WTC11 (cell line): ENCODE measurements at places on chromosomes 7 and 10.

DNA sequence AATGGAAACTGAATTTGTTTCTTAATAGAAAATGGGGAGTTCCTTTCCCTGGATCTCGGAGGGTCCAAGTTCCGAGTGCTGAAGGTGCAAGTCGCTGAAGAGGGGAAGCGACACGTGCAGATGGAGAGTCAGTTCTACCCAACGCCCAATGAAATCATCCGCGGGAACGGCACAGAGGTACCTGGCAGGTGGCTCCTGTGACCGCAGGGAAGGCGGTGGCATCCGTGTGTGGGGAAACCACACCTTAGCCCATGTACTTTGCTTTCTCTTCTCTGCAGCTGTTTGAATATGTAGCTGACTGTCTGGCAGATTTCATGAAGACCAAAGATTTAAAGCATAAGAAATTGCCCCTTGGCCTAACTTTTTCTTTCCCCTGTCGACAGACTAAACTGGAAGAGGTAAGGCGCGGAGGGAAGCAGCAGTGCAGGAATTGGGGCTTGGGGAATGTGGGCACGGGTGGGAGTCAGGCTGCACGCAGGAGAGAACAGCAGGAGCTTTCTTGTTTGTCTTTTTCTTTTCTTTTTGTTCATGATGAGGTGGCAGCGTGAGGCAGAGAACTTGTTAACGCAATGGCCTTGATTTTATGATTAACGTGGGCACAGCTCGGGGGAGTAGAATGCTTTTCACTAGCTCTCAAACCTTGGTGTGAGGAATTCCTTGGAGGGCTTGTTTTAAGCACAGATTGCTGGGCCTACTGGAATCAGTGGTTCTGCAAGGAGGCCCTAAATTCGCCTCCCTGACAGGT lies 12.8 kb downstream of the HKDC1 start:
- DNase-seq = no peak

GRCh38 chr10:609868-610545 lies 79.5 kb downstream of the DIP2C start:
- DNase-seq = no peak

DNA sequence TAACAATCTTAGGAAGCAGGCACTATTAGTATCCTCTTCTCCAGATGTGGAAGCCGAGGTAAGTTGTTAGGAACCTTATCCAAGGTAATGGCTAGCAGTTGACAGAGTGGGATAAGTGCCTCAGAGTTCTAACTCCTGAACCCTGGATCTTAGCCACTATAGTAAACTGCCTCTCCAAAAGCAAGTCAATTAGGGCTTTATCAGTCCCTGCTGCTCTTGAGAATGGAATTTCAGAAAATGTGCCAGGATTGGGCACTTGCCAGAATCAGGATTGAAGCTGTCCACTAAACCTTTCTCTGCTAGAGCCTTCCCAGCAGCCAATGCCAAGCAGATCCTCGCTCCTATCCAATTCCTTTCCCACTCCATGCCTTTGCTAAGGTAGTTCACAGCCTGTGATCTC lies 777.5 kb upstream of the POM121L12 start:
- DNase-seq = no peak

DNA sequence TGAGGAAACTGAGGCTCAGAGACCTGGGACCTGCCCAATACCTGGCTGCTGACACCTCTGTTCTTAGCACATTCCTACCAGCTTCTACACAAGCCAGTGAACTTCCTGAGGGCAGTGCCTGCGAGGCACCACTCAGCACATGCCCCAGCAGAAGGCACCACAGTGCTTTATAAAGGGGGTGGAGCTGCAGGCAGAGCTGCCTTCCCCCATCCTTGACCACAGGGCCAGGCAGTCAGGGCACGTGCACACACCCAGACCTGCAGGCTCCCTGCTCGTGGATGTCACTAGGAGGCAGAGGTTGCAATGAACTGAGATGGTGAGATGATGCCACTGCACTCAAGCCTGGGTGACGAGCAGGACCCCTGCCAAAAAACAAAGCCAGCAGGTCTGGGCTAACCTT lies 39.2 kb upstream of the TUBB8 start:
- DNase-seq = no peak

GRCh38 chr7:124208173-124208572 lies 175.3 kb upstream of the TMEM229A start:
- DNase-seq = no peak

DNA sequence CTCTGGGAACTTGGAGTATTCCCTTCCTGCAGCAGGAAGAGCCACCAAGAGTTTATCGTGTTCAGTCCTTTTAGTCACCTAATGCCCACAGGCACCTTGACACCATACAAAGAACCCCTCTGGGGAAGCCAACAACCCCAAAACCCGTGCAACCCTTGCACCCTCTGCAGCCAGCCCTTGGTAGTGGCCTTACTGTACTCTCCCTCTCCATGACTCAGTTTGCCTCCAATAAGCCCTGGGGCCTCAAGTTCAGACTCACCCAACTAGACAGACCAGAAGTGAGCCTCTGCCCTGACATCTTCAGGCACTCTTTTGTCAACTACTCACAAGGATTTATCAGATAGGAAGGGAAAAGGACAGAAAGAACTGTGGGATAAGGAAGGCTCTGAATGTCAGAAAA lies 30.9 kb downstream of the KCNMA1 start:
- no peak for DNase-seq

- no peak for DNase-seq
Observed at GRCh38 chr10:51860257-51860656, 160.9 kb upstream of the CSTF2T start.

DNA sequence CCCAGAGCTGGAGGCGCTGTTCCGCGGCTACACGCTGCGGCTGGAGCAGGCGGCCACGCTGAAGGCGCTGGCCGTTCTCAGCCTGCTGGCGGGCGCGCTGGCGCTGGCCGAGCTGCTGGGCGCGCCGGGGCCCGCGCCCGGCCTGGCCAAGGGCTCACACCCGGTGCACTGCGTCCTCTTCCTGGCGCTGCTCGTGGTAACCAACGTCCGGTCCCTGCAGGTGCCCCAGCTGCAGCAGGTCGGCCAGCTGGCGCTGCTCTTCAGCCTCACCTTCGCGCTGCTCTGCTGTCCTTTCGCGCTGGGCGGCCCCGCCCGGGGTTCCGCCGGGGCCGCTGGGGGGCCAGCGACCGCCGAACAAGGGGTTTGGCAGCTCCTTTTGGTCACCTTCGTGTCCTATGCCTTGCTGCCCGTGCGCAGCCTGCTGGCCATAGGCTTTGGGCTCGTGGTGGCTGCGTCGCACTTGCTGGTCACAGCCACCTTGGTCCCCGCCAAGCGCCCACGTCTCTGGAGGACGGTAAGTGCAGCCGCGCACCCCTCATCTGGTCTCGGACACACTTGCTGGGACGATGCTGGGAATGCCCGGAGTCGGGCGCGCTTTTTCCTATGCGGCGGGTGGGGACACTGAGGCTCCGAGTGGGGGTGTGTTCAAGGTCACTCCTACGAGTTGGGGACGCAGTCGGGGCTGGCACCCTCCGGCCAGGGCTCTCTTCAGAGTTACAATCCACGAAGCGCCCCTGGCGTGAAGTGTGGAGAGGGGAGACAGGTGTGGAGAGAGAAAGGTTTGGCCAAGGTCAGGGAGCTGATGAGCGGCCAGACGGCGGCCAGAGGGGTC lies 717 bp downstream of the ADCY1 start:
- peak; percentile 61 for DNase-seq

- DNase-seq = no peak
Observed at GRCh38 chr7:145681646-145682045, 435.0 kb upstream of the CNTNAP2 start.

- no peak for DNase-seq
Observed at GRCh38 chr7:105322655-105323277, 66.0 kb downstream of the SRPK2 start.

DNA sequence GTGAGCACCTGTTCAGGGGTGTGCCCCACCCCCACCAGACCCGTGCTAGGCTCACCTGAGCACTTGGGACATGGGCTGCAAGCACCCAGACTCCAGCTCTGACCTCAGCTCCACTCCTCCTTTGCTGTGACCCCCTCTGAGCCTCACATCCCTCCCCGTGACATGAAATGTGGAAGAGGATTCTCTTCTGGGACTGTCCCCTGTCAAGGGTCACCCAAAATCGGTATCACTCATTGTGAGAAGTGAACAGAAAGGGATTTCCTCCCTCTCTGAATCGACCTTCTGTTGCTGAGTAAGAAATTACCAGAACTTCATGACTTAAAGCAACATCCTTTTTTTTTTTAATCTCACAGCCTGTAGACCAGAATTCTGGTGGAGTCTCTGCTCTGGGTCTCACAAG lies 6.2 kb upstream of the CHST15 start:
- DNase-seq = no peak

- DNase-seq = no peak
Observed at GRCh38 chr10:121753726-121754476, 155.7 kb upstream of the FGFR2 start.

DNA sequence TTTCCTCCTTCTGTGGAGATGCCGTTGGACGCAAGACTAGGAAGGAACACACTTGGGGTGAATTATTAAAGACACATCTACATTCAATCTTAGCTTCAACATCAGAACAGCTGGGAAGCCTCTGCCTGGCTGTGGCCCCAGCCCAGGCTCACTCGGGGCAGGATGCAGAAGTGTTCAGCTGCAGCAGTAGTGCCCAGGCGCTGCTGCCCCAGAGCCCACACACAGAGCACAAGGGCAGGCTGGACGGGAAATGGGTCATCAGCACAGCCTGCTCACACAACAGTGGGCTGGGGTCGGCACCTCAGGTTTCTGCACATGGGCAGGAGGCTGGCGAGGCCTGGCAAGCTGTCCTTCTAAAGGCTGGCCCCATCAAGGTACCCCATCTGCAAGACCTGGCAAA lies 42.5 kb downstream of the NOD1 start:
- no peak for DNase-seq

- no peak for DNase-seq
Observed at GRCh38 chr7:107973861-107974260, 29.1 kb downstream of the LAMB1 start.

DNA sequence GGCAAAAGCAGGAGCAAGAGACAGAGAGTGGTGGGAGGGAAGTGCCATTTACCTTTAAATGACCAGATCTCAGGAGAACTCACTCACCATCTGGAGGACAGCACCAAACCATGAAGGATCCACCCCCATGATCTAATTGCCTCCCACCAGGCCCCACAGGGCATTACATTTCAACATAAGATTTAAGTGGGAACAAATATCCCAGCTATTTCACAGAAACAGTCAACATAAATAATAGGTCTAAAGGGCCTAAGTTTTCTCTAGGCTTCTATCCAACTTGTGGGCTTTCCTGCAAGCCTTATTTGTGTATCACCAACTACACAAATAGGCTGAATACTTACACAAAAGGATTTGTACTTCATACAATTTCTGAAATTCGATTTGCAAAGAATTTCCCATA lies 196.8 kb upstream of the POT1 start:
- no peak for DNase-seq

- DNase-seq = no peak
Observed at GRCh38 chr7:123538897-123539296, 4.5 kb upstream of the IQUB start.

GRCh38 chr10:77087366-77087765 lies 550.2 kb downstream of the KCNMA1 start:
- no peak for DNase-seq

DNA sequence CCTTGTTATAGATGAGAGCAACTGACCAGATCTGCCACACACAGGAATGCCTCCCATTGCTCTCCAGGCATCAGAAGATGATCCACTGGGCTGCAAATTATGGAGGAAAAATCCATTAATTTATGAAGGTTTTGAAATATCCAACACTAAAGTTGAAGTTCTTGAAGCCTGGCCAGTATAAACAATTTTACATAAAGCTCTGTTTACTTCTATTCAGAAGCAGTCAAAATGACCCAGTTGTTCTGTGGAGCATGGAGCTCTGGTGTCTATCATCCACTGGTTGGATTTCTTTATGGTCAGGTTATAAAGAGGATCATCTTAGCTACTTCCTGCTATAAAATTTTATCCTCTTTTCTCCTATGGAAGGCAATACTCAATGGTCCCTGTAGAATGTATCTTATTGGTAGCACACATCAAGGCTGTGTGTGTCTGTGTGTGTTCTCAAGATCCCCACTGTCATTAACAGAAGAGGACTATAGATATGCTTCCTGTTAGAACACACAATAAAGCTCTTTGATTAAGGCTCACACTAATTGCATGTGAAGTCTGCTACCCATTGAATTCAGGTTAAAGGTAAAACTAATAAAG lies 747.4 kb downstream of the SUGCT start:
- DNase-seq = no peak

GRCh38 chr7:130804220-130804619 lies 70.2 kb upstream of the KLF14 start:
- no peak for DNase-seq

DNA sequence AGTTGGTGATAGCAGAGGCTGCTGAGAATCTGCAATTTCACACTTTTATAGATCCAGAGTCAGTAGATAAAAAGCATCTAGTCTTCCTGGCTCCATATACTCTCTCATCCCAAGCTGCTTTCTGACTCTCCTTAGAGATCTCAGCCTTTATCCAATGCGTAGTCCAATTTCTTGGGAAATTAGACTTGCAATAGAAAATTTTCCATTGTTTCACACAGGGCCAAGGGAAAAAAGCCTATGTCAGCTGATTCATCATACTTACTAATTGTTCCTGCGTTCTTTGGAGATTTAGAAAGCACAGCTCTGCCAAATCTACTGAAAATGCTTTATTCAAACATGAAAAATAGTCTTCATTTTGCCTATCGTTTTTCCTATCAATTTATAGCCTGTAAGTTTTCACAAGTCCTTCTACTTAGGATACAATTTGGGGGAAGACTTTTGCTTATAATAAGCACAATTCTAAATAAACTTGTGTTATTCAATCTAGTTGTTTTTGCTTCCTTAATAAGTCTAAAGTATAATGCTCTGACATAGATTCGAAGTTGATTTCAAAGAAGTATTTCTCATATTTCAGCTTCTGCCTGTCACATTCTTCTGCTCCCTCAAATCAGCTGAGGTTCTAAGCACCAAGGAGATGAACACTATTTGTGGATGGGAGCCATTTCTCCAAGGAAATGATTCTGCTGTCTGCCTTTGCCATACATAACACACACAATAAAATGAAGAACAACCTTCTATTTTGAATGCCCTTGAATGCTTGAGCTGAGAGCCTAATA lies 165.4 kb downstream of the ADAM12 start:
- DNase-seq = no peak

- DNase-seq = no peak
Observed at GRCh38 chr10:63885156-63885555, 364.0 kb downstream of the REEP3 start.

DNA sequence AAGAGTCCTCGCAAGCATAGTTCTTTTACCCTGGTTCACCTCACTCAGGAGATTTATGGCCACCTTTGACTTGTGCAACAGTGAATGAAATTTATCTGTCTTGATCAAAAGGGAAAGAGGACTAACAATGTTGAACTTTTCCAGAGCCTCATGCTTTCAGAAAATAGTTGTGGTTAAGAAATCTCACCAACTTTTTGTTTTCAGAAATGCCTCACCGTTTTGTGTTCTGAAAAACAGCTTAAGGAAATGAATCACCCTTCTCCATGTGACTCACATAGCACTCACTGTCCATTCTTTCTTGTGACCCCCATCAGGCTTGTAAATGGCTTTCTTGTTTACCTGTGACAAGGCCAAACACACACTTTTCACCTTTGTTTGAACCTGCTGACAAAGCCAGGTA lies 148.6 kb upstream of the FAM3C start:
- no peak for DNase-seq
